ENCODE measurements at places on chromosomes 3 and 15. TPM values are rescaled to one million over a fixed set of nuclear protein-coding genes. Genes with fewer than 3 reads are reported as not detected.

The CNTN4 gene
- 1.0 TPM for total RNA-seq

The PTH1R gene
- total RNA-seq: 106 TPM

The CELF6 gene
- not detected for total RNA-seq

DNA sequence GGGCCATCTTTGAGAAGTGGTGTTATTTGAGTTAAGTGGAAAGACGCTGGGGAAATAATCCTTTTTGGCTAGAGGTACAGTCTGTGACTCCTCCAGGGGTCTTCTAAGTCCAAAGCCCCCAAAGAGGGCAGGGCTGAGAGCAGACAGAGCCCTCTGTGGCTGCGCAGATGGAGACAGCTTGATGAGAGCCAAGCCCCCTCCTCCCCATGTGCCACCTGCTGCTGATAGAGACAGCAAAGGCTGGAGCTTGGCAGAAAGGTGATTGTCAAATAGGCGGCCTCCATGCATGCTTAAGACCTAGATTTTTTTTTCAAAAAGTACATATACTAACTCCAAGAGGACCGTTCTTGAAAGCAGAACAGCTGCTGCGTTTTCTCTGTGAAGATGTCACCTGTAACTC lies 72.4 kb downstream of the CRYGS start:
- no peak for DNase-seq

- no peak for DNase-seq
These were observed 45.9 kb downstream of the HRH1 start for GRCh38 chr3:11199902-11200845.

- no peak for DNase-seq
These were observed 58.9 kb downstream of the EIF3J start for GRCh38 chr15:44595656-44596510.

GRCh38 chr3:37435572-37435971 lies 261.2 kb upstream of the LRRFIP2 start:
- DNase-seq: no peak

DNA sequence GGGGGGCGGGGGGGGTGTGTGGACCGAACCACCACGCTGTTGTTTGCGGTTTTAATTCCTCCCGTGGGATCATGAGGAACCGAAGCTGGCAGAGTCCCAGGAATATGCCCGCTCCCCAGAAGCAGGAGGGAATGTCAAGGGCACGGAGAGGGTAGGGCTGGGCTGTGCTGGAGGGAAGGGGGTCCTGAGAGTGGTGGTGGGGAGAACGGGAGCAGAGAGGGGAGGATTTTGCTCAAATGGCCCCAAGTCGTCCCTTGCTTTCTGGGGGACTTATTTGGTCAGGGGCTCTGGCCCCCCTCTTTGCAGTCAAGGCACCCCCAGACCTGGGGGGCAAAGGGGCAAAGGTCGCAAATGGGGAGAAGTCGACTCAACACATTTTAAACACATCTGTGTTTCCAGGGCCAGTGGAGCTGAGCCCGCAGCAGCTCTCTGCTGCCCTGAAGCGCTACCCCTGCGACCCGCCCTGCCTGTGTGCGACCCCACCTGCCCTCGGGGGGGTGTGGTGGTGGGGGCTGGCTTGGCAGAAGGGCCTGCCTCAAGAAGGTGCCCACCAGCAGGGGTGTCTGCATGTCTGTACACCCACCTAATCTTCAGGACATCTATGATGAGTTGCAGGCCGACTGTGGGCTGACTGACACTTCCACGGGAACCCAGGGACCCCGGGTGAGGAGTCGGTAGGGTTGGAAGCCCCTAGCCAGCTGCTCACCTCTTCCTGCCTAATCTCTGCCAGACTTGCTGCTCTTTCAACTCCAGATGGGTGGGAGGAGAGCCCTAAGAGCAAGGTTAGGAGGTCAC lies 602 bp upstream of the ATP2B2 start:
- DNase-seq: no peak

GRCh38 chr3:131705558-131706051 lies 202.8 kb upstream of the MRPL3 start:
- peak; percentile 68 for DNase-seq

GRCh38 chr3:30751610-30752299 lies 142.7 kb downstream of the GADL1 start:
- DNase-seq: peak; percentile 33

- DNase-seq: no peak
These were observed 2.8 kb downstream of the BTLA start for GRCh38 chr3:112496366-112497067.

GRCh38 chr15:76994971-76995945 lies at the start of gene PSTPIP1:
Gene PSTPIP1 (plus strand): TSS chr15:76995126. CDS start chr15:76995574, 448 bp downstream.
- DNase-seq: no peak

- no peak for DNase-seq
These were observed 151.9 kb upstream of the LINGO1 start for GRCh38 chr15:77784361-77785292.

GRCh38 chr3:152160350-152161011 lies 108.2 kb upstream of the MBNL1 start:
- no peak for DNase-seq
